Stimulated activated CD4-positive, alpha-beta T cell treated with anti-CD3 and anti-CD28 coated beads, Interleukin-1b, Interleukin-23, amount 100 ng/mL, for 48 hours (primary cell): ENCODE measurements at places on chromosomes 6 and 20.

DNA sequence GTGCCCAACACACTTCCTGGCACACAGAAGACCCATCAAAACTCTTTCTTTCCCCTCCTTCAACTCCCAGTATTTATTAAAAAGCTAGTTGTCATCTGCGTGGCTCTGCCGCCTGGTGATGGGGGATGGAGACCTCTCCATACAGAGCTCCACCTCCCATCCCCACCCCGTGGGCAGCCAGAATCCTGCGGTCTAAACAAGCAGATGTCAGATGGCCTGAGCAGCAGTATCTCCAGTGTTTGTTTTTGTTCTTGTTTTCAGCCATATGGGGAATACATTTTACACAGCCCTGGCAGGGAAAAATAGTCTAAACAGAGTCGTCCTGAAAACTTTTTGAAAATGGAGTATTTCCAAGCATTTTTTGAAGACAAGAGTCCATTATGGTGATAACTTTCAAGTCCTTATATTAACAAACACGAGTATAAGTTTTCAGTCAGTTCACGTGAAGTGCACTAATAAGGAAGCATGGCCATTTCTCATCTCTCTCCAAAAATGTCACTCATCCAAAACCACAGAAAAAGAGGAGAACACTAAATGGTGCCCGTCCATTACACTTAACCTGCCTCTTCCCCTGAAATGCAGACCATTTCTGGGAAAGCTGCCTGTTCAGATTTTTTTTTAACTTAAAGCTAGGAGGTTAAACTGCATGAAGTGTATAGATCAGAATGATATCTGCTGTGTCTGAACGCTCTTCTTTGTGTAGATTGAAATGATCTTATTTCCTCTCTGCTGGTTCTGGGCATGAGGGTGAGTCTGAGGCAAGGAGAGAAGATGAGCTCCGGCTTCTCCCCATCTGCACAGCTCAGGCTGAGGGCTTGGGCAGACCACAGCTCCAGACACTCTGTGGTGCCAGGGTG, 91.0 kb downstream of the TCP11 start:
- no peak for DNase-seq

- no peak for DNase-seq
Observed at GRCh38 chr6:90062051-90062450, 167.8 kb downstream of the GJA10 start.

- no peak for DNase-seq
Observed at GRCh38 chr6:20463396-20463795, 61.7 kb downstream of the E2F3 start.

DNA sequence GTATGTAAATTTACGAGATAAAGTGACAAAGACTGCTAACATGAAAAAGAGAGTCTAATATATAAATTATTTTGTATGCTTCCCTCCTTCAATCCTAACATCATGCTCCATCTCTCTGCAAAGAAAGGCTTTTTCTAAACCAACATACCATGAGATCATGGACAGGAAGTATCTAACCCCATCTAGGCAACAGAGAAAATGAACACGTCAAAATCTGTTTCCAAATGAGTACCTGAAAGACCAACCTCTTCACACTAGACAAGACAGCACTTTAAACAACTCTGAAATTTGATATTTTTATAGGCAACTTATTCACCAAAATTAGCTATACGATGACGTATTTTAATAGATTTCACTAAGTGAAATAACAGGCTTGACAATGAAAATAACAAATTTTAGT, 54.6 kb downstream of the MAN1A1 start:
- DNase-seq: no peak

DNA sequence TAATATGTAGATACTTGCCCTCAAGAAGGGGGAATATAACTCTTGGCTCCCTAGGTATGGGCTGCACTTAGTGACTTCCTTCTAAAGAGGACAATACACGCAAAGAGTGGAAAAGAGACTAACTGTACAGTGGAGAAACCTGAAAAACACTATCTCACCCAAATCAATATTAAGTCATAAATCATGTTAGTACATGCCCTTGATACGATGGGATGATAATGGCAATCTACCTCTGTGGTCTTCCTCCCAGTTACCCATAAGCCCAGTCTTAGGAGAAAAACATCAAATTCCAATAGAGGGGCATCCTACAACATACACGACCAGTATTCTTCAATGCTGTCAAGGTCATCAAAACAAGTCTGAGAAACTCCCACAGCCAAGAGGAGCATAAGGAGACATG, 1.3 kb downstream of the TRIM26 start:
- DNase-seq: no peak

DNA sequence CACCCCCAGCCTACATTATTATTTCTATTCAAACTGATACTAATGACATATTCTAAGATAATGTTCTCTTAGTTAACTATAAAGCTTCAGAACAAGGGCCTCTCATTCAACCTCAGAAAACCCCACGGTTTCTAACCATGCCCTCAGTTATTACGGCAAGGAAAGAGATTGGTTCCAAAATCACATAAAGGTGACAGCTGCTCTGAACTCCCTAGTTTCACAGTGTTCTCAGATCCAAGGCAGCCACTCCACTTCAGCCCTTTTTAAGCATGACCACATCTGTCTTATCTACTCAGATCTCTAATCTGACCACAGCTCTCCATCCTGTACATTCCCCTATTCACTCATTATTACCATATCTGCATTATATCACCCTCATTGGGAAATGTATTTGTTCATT, 98.8 kb upstream of the CEP85L start:
- DNase-seq: no peak

DNA sequence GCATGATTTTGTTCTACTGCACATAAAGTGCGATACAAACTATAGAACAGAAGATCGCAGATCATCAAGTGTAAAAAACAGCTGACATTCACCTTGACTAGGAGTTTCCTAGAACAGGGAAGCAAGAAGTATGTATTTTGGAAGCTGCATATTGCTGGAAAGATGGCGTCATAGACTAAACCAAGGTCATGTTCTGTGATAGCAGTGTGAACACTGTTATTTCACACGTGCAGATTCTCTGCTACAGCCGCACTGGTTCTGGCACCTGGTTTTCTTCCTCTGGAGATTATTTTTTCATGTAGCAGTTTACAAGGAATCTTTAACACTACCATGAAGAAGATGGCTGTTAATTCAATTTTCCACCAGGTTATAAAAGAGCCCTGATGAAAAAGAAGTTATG, 681.2 kb downstream of the PRKN start:
- no peak for DNase-seq

DNA sequence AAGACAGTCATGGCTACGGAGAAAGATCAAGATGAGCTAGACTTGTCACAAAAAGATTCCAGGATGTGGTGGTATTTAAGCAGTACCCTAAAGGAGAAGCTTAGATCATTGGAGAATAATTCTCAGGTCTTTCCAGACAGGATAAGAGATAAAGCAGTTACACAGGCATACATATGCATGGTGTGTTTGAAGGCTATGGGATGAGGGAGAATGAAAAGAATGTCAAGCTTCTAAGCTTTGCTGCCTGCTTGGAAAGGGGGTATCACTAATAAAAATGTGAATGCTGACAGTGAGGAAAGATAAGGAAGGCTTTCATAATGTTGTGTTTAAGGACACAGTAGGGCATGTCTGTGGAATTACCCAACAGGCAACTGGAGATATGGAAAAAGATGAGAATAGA, 28.1 kb downstream of the RWDD2A start:
- no peak for DNase-seq

- no peak for DNase-seq
Observed at GRCh38 chr6:79599725-79600259, 31.3 kb upstream of the SH3BGRL2 start.

DNA sequence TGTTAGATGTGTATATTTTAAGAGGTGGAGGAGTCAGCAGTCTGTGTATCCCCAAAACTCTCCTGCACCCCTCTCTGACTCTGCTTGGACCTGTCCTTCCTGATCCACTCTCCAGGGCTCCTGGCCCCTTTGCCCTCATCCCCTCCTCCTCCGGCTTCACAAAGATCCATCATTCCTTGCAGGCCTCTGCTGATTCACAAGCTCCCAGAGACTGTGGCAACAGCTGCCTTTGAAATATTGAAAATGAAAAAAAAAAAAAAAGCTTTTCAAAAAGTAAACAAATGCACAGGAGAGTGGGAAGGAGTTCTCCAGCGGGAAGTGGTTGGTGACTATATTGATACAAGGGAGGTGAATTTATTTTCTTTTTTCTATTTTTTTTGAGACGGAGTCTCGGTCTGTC, 330.2 kb upstream of the SULF2 start:
- DNase-seq: no peak

DNA sequence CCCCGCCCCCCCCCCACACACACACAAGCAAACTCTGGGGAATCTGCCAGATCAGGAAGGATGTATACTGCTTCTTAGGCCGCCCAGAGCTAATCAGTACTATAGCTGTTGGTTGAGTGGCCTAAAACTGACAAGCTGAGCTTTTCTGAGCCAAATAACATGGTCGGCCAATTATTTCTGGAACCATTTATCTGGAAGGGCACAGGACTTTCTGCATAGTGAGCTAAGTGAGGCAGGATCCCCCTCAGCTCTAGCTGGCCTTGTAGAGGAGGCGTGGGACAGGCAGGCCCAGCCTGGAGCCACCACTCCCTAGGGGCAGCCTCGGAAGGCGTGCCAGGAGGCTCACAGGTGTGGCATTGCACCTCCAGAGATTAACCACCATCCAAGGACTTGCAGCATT, 200.1 kb downstream of the TMEM242 start:
- no peak for DNase-seq

DNA sequence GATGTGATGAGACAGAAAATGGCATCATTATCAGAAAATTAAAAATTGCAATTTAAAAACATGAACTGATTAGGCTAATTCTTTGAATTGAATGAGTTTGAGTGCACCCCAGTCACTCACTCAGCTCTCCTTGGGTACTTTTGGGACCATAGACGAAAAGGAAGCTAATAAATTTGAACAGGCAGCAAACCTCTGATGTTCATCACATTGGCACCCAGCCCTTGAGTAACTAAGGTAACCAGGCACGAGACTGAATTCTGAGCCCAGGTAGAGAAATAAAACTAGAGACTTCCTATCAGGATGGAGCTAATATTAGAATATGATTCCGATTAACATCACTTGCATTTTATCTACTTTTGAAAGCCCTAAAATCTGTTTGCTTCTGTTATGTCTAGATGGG, 80.9 kb upstream of the ISM1 start:
- no peak for DNase-seq

- DNase-seq: no peak
Observed at GRCh38 chr6:134216301-134217010, 101.5 kb downstream of the SGK1 start.

- no peak for DNase-seq
Observed at GRCh38 chr6:22249711-22250350, 47.0 kb downstream of the PRL start.

- DNase-seq: no peak
Observed at GRCh38 chr6:56803594-56803993, 151.3 kb upstream of the BEND6 start.

- no peak for DNase-seq
Observed at GRCh38 chr20:5877128-5877527, 73.2 kb downstream of the TRMT6 start.

- DNase-seq: no peak
Observed at GRCh38 chr6:86152546-86152945, 509.9 kb upstream of the SYNCRIP start.

DNA sequence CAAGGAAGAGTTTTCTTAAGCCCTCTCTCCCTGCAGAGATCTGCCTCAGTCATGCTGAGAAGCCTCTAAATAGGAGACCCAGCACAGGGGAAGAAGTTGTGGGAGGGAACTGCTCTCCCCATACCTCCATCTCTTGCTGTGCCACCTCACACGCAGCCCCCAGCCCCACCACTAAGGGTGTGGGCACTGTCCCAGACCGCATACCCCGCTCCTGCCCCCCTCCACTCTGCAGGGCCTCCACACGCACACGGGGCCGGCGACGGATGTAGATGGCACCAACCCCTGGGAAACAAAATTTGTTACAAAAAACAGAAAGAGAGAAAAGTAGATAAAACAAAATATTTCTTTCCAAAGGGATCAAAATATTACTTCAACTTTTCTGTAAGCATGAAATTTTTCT, 10.2 kb upstream of the CPNE1 start:
- no peak for DNase-seq

DNA sequence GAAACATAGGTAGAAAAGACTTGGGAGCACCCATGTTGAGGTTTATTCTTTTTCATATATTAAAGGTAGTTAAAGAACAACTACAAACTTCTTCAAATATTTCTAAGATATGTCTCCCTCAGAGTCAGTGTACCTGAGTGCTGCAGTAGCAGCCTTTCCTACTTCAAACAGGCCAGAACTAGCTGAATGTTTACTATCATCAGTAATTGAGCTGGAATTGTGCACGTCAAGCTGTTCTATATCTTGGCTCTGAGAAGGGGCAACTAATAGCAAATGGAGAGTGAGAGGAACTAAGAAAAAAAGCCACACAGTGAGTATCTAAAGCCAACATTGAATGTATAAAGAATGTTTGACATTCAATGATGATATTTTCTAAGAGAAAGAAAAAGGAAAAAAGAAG, 21.7 kb downstream of the MTCL3 start:
- DNase-seq: no peak
